Memory B cell (primary cell): ENCODE measurements at places on chromosomes 2 and 18.

DNA sequence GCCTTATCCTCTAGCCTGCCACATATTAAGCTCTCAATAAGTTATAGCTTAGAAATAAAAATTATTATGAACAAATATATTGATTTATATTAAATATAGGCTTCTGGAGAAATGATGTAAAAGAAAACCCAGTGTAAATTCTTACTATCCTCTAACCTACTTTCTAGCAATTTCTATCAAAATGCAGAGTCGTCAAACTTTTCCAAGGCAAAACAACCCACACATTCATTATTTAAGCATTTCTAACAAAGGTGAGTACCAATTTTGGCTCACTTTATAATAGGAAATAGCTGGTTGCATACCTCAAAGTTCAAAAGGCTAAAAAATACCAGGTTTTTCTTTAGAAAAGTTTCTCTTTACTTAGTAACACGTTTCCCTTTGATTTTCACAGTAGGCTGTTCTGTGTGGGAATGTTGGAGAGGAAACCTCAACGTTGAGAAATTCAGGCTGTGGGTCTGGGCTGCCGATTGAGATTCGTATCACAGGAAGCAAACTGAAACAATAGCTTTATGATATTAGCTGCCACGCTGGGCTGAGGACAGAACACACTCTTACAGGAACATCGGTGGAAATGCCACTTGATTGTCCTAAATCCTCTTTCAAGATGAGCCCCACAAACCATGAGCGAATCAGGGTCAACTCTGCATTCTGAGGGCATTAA lies 53.0 kb downstream of the EPAS1 start:
- DNase-seq = no peak

- DNase-seq = no peak
Measured at GRCh38 chr18:77017355-77017754, 115.2 kb downstream of the MBP start.

DNA sequence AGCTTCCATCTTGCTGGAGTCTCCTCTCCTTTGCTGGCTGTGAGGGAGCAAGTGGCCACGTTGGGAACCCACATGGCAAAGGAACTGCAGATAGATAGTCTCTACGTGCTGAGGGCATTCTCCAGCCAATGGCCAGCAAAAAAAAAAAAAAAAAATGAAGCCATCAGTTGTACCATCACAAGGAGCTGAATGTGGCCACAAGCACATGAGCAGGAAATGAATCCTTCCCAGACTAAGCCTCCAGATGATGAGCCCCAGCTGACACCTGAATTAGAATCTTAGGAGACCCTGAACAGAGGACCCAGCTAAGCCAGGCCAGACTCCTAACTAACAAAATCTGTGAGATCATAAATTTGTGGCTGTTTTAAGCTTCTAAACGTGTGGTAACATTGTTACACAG lies 57.9 kb downstream of the SPIRE1 start:
- DNase-seq = no peak

GRCh38 chr18:21853016-21853415 lies 112.4 kb downstream of the MIB1 start:
- DNase-seq = no peak

GRCh38 chr2:201833781-201834180 lies 27.4 kb downstream of the CDK15 start:
- no peak for DNase-seq

DNA sequence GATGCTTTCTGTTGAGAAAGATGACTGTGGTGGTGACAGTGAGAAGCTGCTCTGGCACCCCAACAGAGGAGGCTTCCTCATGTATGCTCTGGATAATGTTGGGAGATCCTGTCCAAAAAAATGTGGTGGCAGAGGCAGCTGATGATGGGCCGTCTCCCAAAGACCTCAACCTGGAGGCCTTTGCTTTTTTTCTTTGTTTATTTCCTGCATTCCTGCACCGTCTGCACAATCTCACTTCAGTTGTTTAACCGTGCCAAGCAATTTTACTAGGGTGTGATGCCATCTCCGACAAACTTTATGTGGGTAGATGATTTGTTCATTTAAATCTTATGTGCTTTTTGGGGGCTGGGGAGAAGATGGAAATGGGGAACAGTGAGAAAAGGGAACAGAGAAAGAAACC lies 62.2 kb upstream of the IGFBP5 start:
- DNase-seq = no peak

- no peak for DNase-seq
Measured at GRCh38 chr2:224925061-224925809, 117.0 kb downstream of the DOCK10 start.

- no peak for DNase-seq
Measured at GRCh38 chr18:44803019-44803650, 122.4 kb downstream of the SETBP1 start.

DNA sequence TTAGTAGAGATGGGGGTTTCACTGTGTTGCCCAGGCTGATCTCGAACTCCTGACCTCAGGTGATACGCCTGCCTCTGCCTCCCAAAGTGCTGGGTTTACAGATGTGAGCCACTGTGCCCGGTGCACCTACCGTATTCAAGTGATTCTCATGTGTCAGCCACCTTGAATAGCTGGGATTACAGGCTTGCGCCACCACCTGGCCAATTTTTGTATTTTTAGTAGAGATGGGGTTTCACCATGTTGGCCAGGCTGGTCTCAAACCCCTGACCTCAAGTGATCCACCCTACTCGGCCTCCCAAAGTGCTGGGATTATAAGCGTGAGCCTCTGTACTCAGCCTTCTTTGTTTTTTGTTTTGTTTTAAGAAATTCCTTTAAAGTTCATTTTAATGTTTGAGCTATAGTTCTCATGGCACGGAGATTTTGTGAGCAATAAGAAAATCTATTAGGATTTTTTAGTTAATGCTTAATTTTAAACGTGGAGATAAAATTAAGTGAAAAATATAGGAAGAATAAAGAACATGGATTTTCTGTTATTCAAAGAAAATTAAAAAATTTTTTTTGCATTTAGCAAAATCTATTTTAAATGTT lies 242.6 kb downstream of the PHLPP1 start:
- peak; percentile 38 for DNase-seq

DNA sequence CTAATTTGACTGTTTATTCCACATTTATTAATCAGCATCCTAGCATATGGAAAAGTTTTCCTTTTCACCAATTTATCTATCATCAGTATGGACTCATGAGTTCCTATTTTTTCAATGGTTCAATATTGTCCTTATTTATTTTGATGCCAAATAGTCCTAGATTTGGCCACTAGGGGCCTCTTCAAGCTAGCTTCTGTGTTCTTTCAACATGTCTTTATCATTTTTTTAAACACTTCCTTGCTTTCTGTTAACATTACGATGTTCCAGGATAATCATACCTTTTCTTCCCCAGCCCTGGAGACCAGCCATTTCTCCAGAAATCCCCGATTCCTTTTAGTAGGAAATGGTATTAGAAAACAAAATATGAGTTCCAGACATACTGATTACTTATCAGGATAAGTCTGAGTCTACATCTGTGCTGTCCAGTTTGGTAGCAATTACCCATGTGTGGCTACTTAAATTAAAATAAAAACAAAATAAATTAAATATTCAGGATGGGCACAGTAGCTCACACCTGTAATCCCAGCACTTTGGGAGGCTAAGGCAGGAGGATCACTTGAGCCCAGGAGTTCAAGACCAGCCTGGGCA lies 70.6 kb downstream of the RPE start:
- no peak for DNase-seq

- no peak for DNase-seq
Measured at GRCh38 chr18:7290077-7290476, 59.2 kb downstream of the LRRC30 start.

DNA sequence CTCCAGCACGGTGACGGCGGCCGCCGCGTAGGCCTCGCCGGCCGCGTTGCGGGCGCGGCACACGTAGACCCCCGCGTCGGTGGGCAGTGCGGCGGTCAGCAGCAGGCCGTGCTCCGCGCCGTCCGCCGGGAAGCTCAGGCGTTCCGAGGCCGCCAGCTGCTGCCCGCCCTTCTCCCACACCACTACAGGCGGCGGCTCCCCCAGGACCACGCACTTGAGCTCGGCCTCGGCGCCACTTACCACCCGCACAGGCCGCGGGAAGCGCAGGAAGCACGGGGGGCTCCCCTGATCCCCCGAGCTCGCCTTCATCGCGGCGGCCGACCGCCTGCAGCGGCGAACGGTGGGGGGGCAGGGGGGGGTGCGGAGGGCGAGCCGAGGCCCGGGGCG lies 422 bp downstream of the OBSL1 start:
- DNase-seq = no peak

GRCh38 chr2:229708335-229708734 lies 6.0 kb downstream of the DNER start:
- no peak for DNase-seq

DNA sequence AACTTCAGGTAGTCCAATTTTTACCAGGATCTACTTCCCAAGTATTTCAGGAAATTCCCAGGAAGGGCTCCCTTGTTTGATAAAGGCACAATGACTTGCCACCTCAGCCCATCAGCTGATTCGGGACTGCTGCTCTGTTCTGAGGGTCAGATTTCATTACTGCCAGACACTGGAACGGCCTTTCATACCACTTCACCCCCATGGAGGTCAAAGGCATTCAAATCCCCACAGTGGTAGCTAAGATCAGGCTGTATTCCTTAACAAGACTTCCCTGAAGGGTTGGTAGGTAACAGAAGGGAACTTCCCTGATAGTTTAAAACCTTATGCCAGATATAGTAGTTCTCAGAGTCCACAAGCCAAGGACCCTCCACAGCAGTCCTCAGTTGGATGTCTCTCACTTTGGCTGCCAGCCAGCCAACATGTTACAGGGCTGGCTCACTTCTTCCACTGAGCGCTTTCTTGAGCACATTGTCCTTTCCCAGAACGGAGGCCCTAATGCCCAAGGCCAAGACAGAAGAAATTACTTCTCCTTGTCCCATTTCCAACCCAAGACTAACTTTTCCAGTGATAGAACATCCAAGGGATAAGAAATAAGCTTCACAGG lies 40.0 kb upstream of the GLS start:
- DNase-seq = no peak

- DNase-seq = no peak
Measured at GRCh38 chr2:161045726-161046125, 114.5 kb upstream of the TANK start.

GRCh38 chr2:190062601-190063000 lies at the start of gene MSTN:
Gene MSTN, minus strand, starts transcription at chr2:190062729. Its CDS starts 133 bp downstream, at chr2:190062596.
- no peak for DNase-seq

DNA sequence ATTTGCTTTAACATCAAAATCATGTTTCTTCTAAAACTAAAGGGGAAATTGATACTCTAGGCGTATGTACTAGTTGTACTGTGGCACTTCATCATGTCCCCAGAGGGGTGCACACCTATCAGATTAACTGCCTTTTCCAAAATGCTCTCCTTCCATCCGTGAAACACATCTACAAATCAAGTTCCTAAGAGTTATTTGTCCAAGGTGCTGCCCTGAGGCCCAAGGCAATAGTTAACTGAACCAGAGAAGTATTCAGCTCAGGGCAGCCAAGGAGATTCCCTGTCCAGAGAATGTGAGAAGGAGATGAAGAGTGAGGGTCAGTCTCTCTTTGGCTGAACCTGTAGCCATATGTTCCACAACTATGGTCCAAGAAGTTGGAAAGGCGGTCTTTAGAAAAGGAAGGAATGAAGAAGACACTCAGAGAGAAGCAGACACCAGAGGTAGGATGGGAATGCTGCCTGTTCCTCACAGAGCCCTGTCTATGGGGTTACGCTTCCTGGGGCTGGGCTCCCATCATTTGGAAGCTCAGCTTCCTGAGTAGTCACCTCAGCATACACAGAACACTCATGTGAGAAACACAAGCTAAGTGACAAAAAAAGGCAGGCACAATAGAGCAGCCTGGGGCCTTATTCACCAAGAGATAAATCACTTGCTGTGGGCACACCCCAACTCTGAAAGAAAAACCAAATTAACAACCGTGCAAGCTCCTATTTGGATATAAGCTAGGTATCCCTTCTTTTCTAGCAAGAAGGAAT lies 55.6 kb downstream of the ANKRD44 start:
- no peak for DNase-seq

DNA sequence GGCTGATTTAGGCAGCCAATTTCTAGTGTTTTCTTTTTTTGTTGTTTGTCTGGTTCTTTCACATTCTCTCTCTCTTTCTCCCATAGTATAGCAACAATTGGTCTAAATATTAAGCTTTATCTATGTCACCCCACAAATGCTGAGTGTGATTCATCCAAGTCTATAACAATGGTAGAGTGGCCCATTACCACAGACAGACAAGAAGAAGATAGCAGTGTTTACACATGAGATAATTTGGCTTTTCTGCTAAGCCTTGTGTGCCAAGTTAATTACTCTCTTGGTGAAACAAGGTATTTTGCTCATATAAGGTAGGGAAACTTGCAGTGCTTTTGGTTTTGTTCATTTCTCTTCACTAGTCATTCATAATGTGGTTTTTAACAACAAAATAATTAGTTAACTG lies 166.5 kb downstream of the SLC8A1 start:
- no peak for DNase-seq

DNA sequence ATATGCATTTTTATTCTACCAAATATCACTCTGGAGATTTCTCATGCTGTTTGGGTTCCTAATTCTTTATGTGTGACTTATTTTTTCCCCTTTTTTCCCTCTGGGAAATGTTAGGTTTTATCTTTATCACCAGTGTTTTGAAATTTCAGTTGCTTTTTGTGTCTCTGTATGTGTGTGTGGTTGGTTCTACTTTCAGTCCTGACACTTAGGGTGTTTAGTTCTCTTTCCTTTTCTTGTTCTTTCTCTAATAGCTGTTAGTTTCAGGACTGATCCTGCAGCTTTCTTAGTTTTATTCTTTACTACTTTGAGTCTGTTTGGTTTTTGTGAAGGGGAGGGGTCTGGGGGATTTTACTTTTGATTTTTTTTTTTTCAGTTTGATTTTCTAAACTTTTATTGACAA lies 23.1 kb downstream of the PPM1B start:
- no peak for DNase-seq

- DNase-seq = no peak
Measured at GRCh38 chr2:236309669-236310029, 45.4 kb upstream of the ASB18 start.

- DNase-seq = no peak
Measured at GRCh38 chr2:147862859-147863516, 18.2 kb downstream of the ACVR2A start.

- no peak for DNase-seq
Measured at GRCh38 chr2:29518010-29518409, 402.8 kb downstream of the CLIP4 start.

DNA sequence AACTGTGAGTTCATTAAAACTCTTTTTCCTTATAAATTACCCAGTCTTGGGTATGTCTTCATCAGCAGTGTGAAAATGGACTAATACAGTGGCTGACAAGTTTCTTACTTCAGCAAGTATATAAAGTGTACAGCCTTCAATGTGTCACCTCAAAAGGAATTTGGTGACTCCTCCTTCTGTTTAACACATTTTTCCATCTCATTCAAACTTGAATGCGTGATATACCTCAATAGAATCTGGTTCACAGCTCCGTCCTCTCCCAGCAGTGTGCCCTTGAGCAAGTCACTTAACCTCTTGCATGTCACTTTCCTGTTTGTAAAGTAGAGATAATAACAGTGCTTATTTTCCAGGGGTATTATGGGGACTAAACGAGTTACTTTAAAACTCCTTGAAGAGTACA lies 159.6 kb downstream of the CCBE1 start:
- no peak for DNase-seq

GRCh38 chr18:23038712-23039111 lies 96.6 kb upstream of the CABLES1 start:
- no peak for DNase-seq
